ENCODE measurements at places on chromosomes 11 and 22.

DNA sequence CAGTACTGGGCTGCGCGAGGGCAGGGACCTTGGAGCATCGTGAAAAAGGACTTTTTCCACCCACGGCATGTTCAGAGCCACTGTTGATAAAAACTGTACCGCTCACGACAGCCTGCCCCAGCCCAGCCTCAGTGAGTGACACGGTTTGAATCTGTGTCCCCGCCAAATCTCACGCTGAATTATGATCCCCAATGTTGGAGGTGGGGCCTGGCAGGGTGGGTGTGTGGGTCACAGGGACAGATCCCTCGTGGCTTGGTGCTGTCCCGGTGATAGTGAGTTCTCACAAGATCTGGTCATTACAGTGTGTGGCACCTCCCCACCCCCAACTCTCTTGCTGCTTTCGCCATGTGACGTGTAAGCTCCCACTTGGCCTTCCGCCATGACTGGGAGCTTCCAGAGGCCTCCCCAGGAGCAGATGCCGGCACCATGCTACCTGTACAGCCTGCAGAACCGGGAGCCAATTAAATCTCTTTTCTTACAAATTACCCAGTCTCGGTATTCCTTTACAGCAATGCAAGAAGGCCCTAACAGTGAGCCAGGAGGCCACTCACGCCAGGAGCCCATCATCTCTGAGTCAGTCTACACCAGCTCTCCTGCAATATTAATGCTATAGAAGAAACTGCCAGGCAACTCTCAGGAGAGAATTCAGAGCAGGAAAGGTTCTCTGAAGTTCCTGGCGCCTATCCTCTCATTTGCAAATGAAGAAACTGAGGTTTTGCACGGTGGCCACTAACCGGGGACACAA, 1.3 kb downstream of the TOLLIP start:
- no peak for DNase-seq

GRCh38 chr22:39349506-39349966, 255 bp upstream of the SYNGR1 start:
- peak; percentile 19 for DNase-seq

DNA sequence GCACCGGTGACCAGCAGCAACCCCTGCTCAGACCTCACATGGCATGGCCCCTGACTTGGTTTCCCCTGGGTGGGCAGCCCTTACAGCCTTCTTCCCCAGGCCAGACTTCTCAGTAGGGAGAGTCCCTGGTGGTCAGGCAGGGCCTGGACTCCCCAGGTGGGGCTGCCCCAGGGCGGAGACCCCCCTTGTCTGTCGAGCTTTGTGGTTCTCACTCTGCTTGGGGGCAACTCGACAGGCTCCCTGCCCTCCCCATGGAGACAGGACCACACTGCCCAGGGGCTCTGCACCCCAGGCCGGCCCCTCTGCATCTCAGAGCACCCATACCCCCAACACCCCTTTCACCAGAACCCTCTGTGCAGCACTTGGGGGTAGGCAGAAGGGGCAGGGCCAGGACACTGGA, 87.7 kb downstream of the MORC2 start:
- DNase-seq, result no peak

- peak; percentile 69 for DNase-seq
These were observed 27.7 kb upstream of the PARVB start for GRCh38 chr22:43996170-43996980.

GRCh38 chr11:117314840-117315239, 1.2 kb downstream of the BACE1 start:
- no peak for DNase-seq

- no peak for DNase-seq
These were observed 19.1 kb upstream of the KCNJ11 start for GRCh38 chr11:17407575-17407974.

Measured in stimulated activated CD4-positive, alpha-beta T cell treated with anti-CD3 and anti-CD28 coated beads, Interleukin-12 subunit alpha, Interleukin-12 subunit beta, amount 100 ng/mL, for 4 hours (primary cell).